ENCODE measurements at places on chromosomes 16 and 17. TPM values are rescaled to one million over a fixed set of nuclear protein-coding genes. Genes with fewer than 3 reads are reported as not detected.

GRCh38 chr16:30368792-30369090 lies 1.6 kb downstream of the TBC1D10B start:
- DNase-seq = no peak

GRCh38 chr16:14003074-14003570 lies 68.0 kb upstream of the MRTFB start:
- no peak for DNase-seq

DNA sequence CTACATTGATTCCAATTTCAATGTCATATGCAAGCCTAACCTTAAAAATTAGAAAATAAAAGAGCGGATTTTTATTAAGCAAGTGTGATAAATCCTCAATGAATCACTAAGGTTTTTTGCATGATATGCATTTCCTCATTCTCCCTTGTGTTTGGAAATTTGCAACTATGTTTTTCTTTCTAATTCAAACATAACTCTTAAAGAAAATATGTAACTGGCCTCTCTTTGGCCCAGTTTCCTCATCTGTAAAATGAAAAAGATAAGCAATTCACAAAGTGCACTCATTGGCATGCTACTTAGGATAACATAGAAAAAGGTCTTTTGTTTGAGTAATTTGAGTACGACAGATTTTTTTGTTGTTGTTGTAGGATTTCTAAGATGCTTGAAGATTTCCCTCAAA lies 295.5 kb downstream of the CDH11 start:
- no peak for DNase-seq

GRCh38 chr16:73997971-73998370 lies 298.6 kb upstream of the PSMD7 start:
- DNase-seq = no peak

DNA sequence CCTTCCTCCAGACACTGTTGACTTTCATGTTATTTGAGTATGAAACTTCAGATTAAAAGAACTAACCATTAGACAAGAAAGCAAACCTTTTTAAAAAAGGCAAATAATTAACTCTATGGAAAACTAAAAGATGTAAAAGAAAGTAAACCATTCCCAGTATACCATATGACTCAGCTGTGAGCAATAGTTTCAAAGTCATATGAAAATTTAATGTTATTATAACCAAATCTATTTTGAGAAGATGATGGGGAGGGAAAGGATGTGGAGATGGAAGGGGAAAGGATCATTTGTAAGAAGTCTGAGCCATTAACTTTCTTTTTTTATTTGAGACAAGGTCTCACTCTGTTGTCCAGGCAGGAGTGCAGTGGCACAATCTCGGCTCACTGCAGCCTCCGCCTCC lies 131.8 kb downstream of the IRX5 start:
- DNase-seq = no peak

GRCh38 chr17:50661795-50662391 lies 27.2 kb downstream of the ABCC3 start:
- DNase-seq = peak; percentile 65

GRCh38 chr16:4347765-4348509 lies 3.2 kb downstream of the PAM16 start:
- DNase-seq = no peak

Gene ESRP2
- 0.27 TPM for total RNA-seq

Gene TEX14
- total RNA-seq = 0.14 TPM

Gene TEKT3
- total RNA-seq = 0.33 TPM

Measured in activated CD4-positive, alpha-beta memory T cell treated with anti-CD3 and anti-CD28 coated beads for 36 hours (primary cell).